Osteoblast (primary cell): ENCODE measurements at places on chromosomes 2 and 18.

DNA sequence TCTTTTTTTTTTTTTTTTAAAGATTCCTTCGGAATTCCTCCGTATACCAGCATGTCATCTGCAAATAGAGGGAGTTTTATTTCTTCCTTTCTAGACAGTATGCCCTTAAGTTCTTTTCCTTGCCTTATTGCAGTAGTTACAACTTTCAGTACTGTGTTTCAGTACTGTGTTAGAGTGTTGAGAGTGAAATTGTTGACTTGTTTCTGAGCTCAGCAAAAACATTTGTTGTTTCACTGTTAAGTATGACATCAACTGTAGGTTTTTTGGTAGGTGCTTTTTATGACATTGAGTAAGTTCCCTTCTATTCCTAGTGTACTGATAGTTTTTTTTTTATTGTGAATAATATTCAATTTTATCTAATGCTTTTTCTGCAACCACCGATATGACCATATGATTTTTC lies 43.9 kb downstream of the ACVR2A start:
- DNase-seq, result no peak
- H3K4me1 ChIP-seq, result no peaks in the 10 kb centered on the region
- no peaks in the 10 kb centered on the region for H3K36me3 ChIP-seq
- no peak overlapping the region for H3K4me3 ChIP-seq
- H3K27me3 ChIP-seq, result no peaks in the 10 kb centered on the region

DNA sequence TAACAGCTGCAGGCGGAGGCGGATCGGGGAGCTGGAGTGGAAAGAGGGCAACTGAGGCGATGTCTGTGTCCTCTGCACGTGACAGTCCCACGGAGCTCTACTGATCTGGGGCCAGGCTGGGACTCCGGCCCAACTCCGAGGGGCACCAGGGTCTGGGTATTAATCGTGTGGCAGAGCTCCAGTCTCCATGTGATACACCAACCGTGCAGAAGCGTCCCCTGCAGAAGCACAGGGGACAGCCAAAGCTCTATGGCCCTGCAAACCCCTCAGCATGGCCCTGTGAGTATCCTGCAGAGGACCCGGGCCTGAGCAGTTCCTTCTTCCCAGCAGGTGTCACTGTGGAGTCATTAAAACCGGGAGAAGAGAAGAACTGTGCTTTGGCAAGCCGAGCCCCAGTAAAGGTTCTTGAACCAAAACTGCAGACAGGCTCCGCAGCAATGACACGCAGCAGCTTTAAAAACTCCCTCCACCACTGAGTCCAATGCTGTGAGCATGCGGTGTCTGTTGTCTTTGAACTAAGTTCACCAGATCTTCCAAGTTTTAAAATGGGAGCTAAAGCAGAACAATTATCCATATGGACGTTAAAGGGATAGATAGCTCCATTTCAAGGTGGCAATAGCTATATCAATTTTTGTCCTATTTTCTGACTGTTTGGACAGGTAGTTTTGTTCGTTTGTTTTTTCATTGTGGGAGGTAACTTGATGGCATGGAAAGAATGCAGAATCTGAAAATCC lies 79.4 kb downstream of the TMEM182 start:
- H3K4me1 ChIP-seq, result no peaks in the 10 kb centered on the region
- DNase-seq, result peak; percentile 34
- H3K27me3 ChIP-seq, result no peaks in the 10 kb centered on the region
- no peaks in the 10 kb centered on the region for H3K36me3 ChIP-seq

DNA sequence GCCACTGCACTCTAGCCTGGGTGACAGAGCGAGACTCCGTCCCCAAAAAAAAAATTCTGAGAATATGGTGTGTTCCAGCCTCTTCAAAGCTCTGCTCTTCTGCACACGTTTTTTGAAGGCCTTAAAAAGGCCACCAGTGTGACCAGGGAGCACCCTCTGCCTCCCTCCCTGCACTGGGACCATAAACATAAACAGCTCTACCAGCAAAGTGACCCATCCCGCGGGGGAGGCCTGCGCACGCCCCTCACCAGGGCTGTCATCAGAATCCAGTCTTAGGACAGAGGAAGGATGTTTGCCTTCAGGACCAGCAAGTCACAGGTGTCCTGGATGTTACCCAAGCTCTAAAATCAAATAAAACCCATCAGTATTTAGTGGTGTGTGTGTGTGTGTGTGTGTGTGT lies 23.2 kb upstream of the B3GNT7 start:
- H3K4me3 ChIP-seq, result no peak overlapping the region
- DNase-seq, result no peak
- no peaks in the 10 kb centered on the region for H3K36me3 ChIP-seq
- no peaks in the 10 kb centered on the region for H3K4me1 ChIP-seq
- H3K27me3 ChIP-seq, result no peaks in the 10 kb centered on the region

- H3K4me3 ChIP-seq, result no peak overlapping the region
- peaks cover 17% of the 10 kb centered on the region for H3K4me1 ChIP-seq
- H3K27ac ChIP-seq, result no peak overlapping the region
- peaks cover 4% of the 10 kb centered on the region for H3K27me3 ChIP-seq
- no peaks in the 10 kb centered on the region for H3K36me3 ChIP-seq
- peak; percentile 47 for DNase-seq
Measured at GRCh38 chr2:57981083-57981768, 65.4 kb upstream of the VRK2 start.

DNA sequence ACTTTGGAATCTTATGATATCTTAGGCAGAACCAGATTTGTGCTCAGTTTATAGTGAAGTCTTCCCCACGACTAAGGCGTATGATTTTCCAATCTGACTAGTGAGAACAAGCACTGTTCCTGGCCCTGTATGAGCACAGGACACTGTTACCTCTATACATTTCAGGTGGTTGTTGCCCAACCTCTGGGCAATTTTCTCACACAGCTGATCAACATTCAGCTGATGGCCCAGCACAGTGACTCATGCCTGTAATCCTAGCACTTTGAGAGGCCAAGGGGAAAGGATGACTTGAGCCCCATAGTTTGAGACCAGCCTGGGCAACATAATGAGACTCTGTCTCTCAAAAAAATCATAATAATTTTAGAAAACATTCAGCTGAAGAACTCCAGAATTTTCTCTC lies 119.5 kb downstream of the ASXL3 start:
- no peaks in the 10 kb centered on the region for H3K27me3 ChIP-seq
- DNase-seq, result no peak
- no peak overlapping the region for H3K4me3 ChIP-seq
- no peak overlapping the region for H3K27ac ChIP-seq
- H3K4me1 ChIP-seq, result no peaks in the 10 kb centered on the region

GRCh38 chr18:45448871-45449270 lies 166.4 kb upstream of the SLC14A2 start:
- H3K4me1 ChIP-seq, result peaks cover 4% of the 10 kb centered on the region
- no peaks in the 10 kb centered on the region for H3K36me3 ChIP-seq
- DNase-seq, result no peak
- H3K27ac ChIP-seq, result no peak overlapping the region

DNA sequence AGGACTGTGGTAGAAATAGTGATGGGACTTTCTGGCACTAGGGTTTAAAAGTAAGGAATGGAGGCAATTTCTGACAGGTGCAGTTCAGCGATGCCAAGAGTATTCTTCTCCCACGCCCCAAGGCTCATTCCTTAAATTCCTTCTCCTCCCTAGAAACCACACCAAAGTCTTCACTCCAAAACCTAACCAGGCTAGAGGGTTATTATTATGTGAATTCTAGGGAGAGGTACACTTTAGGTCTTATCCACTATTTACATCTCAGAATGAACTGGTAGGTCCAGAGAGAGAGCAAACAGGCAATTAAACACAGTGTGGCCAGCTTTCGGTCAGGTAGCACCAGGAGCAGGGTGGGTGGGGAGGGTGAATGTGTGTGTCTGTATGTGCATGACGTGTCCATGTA lies 11.4 kb downstream of the IL1F10 start:
- H3K4me1 ChIP-seq, result peaks cover 6% of the 10 kb centered on the region
- peaks cover 21% of the 10 kb centered on the region for H3K27me3 ChIP-seq
- H3K36me3 ChIP-seq, result no peaks in the 10 kb centered on the region
- H3K27ac ChIP-seq, result no peak overlapping the region
- DNase-seq, result no peak

- H3K4me1 ChIP-seq, result no peaks in the 10 kb centered on the region
- no peaks in the 10 kb centered on the region for H3K27me3 ChIP-seq
- no peak overlapping the region for H3K27ac ChIP-seq
- no peaks in the 10 kb centered on the region for H3K36me3 ChIP-seq
Measured at GRCh38 chr2:221533299-221533698, 38.8 kb downstream of the EPHA4 start.

- no peaks in the 10 kb centered on the region for H3K36me3 ChIP-seq
- H3K27me3 ChIP-seq, result no peaks in the 10 kb centered on the region
- no peak overlapping the region for H3K27ac ChIP-seq
Measured at GRCh38 chr2:3130889-3131635, 246.6 kb downstream of the EIPR1 start.

DNA sequence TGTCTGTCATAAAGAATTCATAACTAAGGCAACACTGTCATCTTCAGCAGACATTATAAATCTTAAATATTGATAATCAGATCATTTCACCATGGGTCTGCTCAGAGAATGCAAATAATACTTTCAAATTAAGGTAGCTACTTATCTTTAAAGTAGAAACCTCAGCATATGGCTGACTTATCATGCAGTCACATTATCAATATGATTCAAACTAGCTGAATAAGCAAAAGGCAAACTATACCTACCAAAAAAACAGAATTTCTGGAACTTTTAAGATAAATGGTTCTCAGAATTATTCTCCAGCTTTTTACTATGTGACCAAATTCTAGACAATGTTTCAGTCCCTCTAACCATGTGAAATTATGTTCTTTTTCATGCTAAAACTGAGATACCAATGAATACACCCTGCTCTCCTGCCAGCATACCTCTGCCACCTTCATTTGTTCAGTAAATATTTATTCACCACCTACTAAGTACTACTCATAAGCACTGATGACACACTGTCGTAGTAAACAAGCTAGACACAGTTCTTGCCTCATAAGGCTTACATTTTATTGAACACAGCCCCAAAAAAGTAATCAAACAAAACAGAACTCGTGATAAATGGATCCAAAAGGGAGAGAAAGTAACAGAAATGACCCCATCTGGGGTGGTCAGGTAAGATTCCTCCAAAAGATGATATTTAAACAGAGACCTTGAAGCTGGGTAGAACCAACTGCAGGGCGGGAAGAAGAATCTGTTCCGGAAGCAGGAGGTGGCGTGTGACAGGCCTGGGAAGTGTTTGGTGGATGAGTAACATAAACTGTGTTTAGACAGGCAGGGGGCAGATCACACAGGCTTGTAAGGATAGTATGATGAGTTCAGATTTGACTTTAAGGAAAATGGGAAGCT lies 17.7 kb downstream of the SPIRE1 start:
- no peaks in the 10 kb centered on the region for H3K27me3 ChIP-seq
- peak; percentile 79 for DNase-seq
- peak overlapping the region; percentile 3 for H3K4me3 ChIP-seq
- no peaks in the 10 kb centered on the region for H3K36me3 ChIP-seq
- peaks cover 39% of the 10 kb centered on the region for H3K4me1 ChIP-seq

GRCh38 chr2:72082887-72083286 lies 64.8 kb downstream of the CYP26B1 start:
- no peaks in the 10 kb centered on the region for H3K36me3 ChIP-seq
- peaks cover 3% of the 10 kb centered on the region for H3K27me3 ChIP-seq
- no peak for DNase-seq
- H3K27ac ChIP-seq, result no peak overlapping the region
- H3K4me1 ChIP-seq, result peaks cover 8% of the 10 kb centered on the region
